CD4-positive, alpha-beta T cell treated with Interleukin-15 for 4 hours (primary cell): ENCODE measurements at places on chromosomes 2 and 18.
A peak's percentile ranks its signal among the peaks of the same experiment; 100 is the strongest.

DNA sequence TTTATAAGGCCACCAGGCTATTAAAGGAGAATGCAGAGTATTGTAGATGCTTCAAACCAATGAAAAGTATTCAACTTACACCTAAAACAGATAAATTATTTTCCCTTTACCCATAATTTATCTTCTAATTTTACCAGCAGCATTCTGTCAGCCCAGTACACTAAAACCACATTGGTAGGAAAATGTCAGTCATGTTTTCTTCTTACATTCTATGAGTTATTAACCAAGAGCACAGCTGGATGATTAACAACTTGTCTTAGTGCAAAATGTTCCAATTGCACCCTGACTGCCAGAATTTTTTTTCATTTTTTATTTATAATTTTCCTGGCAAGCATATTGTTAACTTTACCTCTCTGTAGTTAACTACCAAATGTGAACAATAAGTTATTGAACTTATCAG, 79.0 kb upstream of the WDR75 start:
- DNase-seq: no peak

GRCh38 chr2:177117755-177118154, 94.8 kb upstream of the HNRNPA3 start:
- no peak for DNase-seq

DNA sequence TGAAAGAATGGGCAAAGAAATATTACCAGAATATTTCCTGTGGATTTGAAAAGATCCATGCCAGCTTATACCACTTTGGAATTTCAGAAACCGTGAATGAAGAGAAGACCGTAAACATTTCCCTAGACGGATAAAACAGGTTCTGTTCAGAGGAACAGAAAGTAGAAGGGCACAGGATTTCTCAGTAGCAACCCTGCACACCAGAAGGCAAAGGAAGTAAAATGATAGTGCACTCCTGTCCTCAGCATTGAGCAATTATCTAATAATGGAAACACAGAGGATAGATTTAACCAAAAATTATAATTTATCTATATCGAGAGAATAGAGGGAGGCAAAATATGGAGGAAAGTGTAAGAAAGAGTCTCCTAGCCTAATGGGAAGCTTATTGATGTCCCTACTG, 87.0 kb upstream of the ITGA6 start:
- DNase-seq: no peak

GRCh38 chr2:55901941-55902340, 21.6 kb downstream of the EFEMP1 start:
- DNase-seq: no peak

GRCh38 chr2:24164416-24164973, 10.4 kb upstream of the FAM228A start:
- peak; percentile 9 for DNase-seq

DNA sequence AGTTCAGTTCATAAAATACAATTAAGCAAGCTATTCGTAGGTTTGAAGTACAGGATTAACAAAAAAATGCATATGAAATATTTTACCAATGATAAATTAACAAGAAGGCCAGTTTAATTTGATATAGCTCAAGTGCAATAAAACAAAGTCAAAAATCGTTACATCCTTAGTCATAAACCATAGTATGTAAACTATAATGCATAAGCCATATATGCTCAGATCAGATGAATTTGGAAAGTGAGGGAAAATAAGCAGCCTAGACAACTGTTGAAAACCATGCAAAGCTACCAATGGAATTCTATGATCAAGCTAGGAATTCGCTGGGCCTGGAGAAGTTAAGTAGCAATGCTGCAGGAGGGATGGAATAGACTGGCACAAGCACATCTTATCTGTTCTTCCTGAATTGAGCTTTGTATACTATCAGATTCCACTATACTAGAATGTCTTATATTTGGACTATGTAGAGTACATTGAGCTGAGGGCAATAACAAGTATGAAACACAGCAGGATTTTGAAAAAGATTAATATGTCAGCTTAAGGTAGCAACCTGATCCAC, 682.0 kb downstream of the IRS1 start:
- DNase-seq: no peak

DNA sequence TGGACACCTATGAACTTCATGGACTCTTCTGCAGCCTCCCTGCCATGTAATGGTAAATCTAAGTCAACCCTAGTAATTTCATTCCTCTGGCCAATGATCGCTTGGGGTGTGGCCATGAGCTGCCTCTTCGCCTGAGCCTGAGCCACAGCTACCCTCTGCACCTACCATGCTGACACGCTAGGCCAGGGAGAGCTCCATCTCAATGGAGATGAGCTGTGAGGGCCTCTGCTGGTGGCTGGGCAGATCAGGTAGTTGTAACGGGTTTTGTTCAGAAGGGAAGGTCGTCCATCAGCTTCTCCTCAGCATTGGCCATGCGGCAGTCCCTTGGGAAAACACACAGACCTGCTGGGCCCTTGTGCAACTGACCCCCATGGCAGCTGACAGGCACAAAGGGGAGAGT, 24.4 kb downstream of the MPHOSPH10 start:
- DNase-seq: peak; percentile 6

DNA sequence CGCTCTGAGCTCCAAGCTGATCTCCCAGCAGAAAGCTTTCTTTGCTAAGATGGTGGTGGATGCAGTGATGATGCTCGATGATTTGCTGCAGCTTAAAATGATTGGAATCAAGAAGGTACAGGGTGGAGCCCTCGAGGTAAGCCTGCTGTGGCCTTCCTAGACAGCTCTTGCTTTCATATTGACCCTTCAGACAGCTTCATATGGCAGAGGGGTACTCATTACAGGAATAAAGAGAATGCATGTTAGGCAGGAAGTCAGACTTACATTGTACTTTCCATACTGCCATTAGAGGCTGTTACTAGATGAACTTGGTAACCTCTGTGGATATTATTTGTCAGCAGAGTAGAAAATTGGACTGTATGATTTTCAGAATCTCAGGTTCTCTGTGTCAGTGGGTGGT, 10.5 kb downstream of the CCT7 start:
- DNase-seq: no peak

GRCh38 chr18:58887613-58887963, 22.9 kb downstream of the ZNF532 start:
- DNase-seq: no peak

GRCh38 chr2:223635080-223635479, 32.9 kb upstream of the SCG2 start:
- DNase-seq: no peak

DNA sequence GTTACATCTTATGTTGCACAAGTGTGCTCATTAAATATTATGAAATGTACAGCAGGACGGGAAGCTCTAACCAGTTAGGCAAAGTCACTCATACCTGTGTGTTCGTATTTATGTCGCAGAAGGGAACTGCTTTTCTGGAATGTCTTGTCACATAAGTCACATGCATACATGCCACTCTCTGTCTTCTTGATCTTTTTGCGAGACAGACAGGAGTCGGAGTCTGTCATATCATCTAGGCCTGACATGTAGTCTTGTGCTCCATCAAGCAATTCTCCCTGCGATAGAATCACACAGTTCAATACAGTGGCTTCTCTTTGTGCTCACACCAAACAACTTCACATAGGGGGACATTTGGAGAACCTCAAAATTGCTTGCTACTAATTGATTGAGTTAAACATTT, 123.6 kb downstream of the ZEB2 start:
- no peak for DNase-seq

- no peak for DNase-seq
These were observed 287.5 kb upstream of the VRK2 start for GRCh38 chr2:57759131-57759530.

GRCh38 chr2:37786854-37787253, 115.4 kb upstream of the CDC42EP3 start:
- no peak for DNase-seq

- DNase-seq: no peak
These were observed 305.4 kb downstream of the AFF3 start for GRCh38 chr2:99836690-99837605.

- peak; percentile 28 for DNase-seq
These were observed 909 bp downstream of the NFATC1 start for GRCh38 chr18:79396431-79397246.

GRCh38 chr18:77608807-77609206, 359.2 kb downstream of the GALR1 start:
- DNase-seq: no peak

DNA sequence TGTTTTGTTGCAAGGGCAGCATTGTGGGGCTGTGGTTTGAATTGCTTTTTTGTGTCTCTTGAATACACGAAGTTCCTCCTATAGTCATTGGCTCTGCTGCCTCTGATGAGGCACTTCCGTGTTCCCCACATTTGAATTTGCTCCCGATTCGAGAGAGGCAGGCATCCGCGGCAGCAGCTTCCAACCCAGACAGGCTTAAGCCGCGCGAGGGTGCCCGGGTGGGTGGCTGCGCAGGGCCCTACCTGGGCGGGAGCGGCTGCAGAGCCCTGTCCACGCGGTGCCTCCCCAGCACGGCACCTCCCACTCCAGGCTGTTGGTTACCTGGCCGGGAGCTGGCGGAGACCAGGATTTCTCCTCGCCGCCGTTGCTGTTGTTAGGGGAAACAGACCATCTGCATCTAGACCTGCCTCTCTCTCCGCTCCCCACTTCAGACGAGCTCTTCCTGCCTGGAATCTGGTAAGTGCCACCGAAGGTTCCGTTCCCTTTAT, 151.3 kb downstream of the NEDD4L start:
- DNase-seq: peak; percentile 2

DNA sequence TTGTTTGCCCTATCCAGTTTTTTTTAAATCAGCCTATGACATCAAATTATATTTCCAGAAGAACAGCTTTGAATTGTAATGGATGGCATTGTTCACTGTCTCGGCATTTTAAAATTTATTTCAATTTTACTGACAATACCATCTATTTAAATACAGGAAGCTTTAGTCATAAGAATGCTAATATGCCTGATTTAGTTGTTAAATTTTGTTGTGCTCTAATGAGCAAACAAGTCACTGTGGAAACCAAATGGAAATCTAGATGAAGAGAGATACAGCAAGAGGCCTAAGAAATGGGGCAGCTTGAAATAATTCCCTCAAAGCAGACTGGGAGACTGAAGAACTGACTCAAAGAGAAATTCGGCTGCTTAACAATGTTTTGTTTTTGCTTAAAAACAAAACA, 76.8 kb downstream of the OSBPL6 start:
- DNase-seq: no peak

DNA sequence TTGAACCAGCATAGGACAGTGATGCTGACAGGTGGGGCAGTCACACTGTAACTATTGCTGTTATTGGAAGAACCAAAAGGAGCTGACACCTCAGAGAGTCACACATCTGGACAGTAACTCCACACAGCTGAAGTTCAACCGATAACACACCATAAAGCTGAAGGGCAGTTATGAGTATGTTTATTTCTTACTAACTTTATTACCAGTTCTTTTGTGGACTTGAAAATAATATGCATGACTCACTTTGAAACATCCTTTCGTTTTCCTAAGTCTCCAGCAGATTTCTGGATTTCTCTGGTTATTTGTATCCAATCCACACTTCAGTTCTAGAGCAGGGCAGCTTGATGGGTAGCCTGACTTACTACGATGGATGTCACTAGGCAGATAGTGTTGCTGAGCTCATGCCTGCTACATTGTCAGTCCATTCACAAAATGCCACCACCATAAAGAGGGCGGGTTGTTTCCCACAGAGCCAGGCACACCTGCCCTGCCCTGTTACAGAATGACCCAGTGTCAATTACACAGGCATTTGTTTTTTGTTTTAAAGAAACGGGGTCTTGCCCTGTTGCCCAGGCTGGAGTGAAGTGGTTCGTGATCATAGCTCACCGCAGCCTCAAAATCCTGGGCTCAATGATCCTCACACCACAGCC, 8.4 kb upstream of the AGBL5 start:
- no peak for DNase-seq

GRCh38 chr2:44430342-44430741, 68.6 kb downstream of the CAMKMT start:
- DNase-seq: no peak

GRCh38 chr18:61833978-61834377, 58.8 kb downstream of the RNF152 start:
- no peak for DNase-seq

DNA sequence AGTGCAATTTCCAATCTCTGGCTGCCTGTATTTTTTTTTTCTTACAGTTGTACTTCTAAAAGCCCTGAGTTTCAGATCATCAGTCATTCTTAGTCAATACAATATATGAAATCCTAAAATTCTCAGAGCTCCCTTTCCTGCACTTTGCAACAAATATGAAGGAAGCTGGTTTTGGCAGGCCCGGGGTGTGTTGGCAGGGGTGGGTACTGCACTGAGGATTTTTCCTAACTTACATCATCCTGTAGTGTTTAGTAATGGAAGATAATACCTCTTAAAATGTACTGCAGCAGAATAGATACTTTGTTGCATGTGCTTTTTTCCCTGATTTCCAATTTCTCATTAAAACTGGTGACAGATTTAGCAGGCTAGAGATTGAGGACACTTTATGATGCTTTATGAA, 374.6 kb downstream of the PTH2R start:
- DNase-seq: no peak

DNA sequence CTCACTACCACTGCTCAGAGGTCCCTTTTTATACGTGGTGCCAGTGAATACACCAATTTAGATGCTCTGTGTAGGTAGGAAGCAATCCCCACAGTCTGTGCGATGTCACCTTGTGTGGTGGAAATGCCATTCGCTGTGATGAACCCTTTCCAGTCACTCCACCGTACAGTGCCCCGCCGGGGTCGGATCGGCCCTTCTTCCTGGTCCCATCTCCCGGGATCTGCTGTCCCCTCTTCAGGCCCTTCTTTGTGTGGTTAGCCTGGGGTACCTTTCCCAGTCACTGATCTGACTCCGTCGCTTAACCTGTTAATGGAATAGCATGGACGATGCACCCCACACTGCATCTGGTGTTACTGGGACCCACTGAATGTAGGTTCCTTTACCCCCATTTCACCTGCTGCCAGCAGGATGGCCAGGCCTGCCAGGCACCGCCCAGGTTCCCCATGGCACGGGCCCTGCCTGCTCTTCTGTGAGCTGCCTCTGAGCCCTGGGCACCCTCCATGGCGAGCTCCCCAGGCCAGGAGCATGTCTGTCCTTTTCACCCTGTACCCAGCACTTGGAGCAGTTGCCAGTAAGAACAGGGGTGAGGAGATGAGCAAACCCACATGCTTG, 18.0 kb downstream of the TWIST2 start:
- DNase-seq: no peak

DNA sequence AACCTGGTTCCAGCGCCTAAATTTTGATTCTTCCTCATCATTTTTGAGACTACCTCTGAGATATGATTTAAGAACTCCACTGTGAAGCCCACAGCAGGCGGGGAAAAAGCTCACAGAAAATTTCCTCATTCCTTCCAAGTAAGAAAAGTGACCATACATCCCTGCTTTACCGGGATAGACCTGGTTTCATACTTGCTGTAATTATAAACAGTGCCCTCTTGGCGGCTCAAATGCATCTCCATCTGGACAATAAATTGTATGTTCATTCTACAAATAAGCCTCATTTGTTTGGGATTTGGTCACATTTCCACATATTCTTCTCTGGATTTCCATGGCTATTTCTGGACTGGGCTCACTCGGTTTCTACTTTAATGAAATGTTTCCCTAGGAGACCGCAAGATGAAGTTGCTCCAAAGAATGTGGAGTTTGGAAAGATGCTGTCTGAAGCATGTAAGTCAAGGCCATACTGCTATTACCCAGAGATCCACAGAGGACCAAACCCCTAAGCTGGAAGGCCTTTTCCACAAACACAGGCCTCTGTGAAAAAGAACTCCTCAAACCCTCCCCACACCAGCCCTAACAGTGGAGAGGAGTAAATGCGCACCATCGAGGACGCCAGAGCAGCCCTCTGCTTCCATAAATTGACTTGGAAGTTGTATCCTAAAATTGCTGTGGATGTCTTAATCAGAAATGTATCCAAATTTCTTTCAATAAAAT, 13.9 kb downstream of the STAT1 start:
- no peak for DNase-seq

GRCh38 chr2:219575566-219576504, 3.7 kb downstream of the INHA start:
- DNase-seq: no peak
